B cell (primary cell): ENCODE measurements at places on chromosomes 5 and 9. TPM values are rescaled to one million over a fixed set of nuclear protein-coding genes. Genes with fewer than 3 reads are reported as not detected.
A peak's percentile ranks its signal among the peaks of the same experiment; 100 is the strongest.

GRCh38 chr9:136333486-136333885, 6.1 kb downstream of the GPSM1 start:
- H3K4me1 ChIP-seq, result peaks cover 6% of the 10 kb centered on the region
- H3K4me3 ChIP-seq, result no peak overlapping the region
- H3K27ac ChIP-seq, result no peak overlapping the region
- H3K27me3 ChIP-seq, result no peaks in the 10 kb centered on the region
- H3K36me3 ChIP-seq, result no peaks in the 10 kb centered on the region
- no peak for DNase-seq

DNA sequence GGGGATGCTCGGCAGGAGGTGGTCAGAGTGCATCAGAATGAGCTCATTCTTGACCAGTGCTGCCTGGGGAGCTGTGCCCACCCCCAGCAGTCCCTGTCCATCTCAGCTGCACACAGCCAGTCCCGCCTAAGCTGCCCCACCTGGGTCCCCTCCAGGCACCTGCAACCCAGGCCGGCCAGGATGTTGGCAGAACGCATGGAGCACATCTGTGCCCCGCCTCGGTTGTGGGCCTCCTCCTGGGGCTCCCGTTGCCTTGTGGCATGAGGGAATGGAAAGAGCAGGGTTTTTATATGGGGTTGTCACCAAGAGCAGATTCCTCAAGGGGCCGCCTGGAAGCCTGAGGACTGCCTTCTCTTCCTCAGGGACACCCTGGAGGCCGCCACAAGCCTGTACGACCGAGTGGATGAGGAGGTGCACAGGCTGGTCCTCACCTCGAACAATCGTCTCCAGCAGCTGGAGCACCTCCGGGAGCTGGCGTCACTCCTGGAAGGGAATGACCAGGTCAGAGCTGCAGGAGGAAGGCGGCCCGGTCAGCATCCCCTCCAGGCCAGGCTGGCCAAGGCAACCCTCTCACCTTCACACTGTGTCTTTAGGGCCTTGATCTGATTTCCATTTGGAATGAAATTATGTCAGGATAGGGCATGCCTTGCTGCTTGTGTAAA, 34.8 kb upstream of the LRRC14B start:
- H3K27me3 ChIP-seq, result no peaks in the 10 kb centered on the region
- DNase-seq, result no peak
- no peak overlapping the region for H3K27ac ChIP-seq
- H3K4me1 ChIP-seq, result no peaks in the 10 kb centered on the region
- H3K4me3 ChIP-seq, result no peak overlapping the region

DNA sequence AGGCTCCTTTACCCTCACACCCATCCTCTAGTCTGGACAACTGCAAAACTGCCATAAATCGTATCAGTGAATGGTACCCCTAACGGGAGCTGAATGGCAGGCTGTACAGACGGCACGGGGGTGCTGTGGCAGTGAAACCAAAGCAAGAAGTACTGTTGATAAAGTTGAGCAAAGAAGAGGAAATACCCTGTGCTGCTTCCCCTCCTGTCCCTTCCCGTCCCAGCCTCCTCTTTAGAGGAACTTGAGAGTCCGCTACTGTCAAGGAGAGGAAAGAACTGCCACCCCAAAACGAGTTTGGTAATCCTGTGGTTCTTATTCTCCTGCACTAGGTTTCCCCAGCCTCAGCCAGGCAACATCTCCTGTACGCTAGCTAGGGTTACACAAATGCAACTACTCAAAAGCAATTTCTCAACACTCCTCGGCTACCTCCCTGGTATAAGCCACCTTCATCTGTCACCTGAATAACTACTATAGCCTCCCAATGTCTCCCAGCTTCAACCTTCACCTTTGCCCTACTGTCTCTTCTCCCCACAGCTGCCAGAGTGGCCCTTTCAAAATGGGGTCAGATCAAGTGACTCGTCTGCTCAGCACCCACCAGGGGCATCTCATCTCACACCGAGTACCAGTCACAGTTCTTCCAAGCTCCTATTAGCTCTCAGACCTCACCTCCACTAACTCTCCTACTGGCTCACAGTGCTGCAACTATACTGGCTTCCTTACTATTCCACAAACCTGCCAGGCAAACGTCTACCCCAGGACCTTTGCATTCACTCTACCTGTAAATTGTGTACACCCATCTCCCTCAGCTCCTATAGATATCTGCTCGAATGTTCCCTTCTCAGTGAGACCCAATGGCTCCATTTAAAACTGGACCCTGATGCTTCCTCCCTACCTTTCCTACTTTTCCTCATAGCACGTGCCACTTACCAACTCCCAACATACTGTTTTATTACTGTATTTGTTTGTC, 4.1 kb downstream of the GLRX start:
- DNase-seq, result peak; percentile 78
- H3K4me1 ChIP-seq, result peaks cover 59% of the 10 kb centered on the region
- H3K36me3 ChIP-seq, result peaks cover 37% of the 10 kb centered on the region
- H3K27ac ChIP-seq, result peak overlapping the region; percentile 90

GRCh38 chr9:136621019-136621733, 41.5 kb upstream of the EGFL7 start:
- peaks cover 46% of the 10 kb centered on the region for H3K4me1 ChIP-seq
- DNase-seq, result no peak
- no peak overlapping the region for H3K4me3 ChIP-seq
- H3K27me3 ChIP-seq, result no peaks in the 10 kb centered on the region
- no peak overlapping the region for H3K27ac ChIP-seq
- H3K36me3 ChIP-seq, result no peaks in the 10 kb centered on the region

- H3K4me1 ChIP-seq, result no peaks in the 10 kb centered on the region
- no peak overlapping the region for H3K27ac ChIP-seq
- H3K27me3 ChIP-seq, result no peaks in the 10 kb centered on the region
These were observed 208.0 kb downstream of the NR3C1 start for GRCh38 chr5:143195491-143195890.

DNA sequence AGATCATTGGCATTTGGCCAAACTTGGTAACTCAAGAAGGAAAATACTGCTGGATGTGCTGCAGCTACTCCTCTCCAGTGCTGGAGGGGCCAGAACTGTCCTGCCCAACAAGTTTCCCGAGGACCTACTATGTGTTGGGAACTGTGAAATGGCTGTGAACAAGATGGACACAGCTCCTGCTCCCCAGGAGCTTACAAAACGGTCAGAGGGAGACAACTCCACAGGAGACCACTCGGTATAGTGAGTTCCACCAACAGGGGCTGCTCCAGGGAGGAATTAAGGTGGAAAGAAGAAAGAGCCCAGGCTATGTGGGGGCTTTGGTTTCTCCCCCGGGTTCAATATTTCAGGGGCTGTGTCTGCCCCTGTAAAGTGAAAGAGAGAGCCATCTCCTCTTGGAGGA, 78.8 kb downstream of the GNA14 start:
- no peak for DNase-seq
- H3K27me3 ChIP-seq, result no peaks in the 10 kb centered on the region
- no peak overlapping the region for H3K27ac ChIP-seq

GRCh38 chr5:176446884-176447590, 1.1 kb upstream of the FAF2 start:
- no peaks in the 10 kb centered on the region for H3K36me3 ChIP-seq
- peak overlapping the region; percentile 72 for H3K27ac ChIP-seq
- DNase-seq, result no peak
- no peaks in the 10 kb centered on the region for H3K27me3 ChIP-seq

GRCh38 chr9:127064335-127064734, 58.1 kb downstream of the ANGPTL2 start:
- no peak overlapping the region for H3K4me3 ChIP-seq
- no peak overlapping the region for H3K27ac ChIP-seq
- DNase-seq, result no peak
- H3K27me3 ChIP-seq, result no peaks in the 10 kb centered on the region

DNA sequence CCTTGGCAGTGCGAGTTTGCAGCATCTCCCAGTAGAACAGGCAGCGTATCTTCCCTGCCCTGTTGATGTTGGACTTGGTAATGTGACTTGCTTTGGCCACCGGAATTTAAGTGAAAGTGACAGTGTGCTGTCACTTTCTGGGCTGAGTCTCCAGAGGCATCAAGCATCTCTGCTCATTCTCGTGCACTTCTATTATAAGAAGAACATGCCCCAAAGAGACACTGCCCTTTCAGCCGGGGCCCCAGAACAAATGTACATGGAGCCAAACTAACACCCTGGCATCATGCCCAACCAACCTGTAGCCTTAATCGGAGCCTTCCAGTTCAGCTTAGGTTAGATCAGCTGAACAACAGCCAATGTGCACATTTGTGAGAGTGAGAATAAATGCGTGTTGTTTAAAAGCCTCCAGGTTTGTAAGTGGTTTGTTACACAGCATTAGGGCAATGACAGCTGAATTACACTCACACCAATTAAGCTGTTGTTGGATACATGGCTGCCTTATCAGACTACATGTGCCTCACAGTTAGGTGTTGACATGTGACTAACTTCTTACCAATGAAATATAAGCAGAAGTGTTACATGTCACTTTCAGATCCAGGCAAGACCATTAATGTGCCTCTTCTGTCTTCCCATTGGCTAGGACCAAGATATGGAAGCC, 22.1 kb upstream of the FRMD3 start:
- no peaks in the 10 kb centered on the region for H3K4me1 ChIP-seq
- no peak for DNase-seq
- no peak overlapping the region for H3K4me3 ChIP-seq
- no peaks in the 10 kb centered on the region for H3K36me3 ChIP-seq

- H3K27me3 ChIP-seq, result no peaks in the 10 kb centered on the region
- no peak overlapping the region for H3K4me3 ChIP-seq
- H3K36me3 ChIP-seq, result no peaks in the 10 kb centered on the region
- H3K4me1 ChIP-seq, result peaks cover 5% of the 10 kb centered on the region
- no peak for DNase-seq
- no peak overlapping the region for H3K27ac ChIP-seq
These were observed 308.5 kb downstream of the MAT2B start for GRCh38 chr5:163813900-163814299.

- no peak for DNase-seq
- H3K27ac ChIP-seq, result no peak overlapping the region
- no peaks in the 10 kb centered on the region for H3K27me3 ChIP-seq
- peaks cover 19% of the 10 kb centered on the region for H3K4me1 ChIP-seq
These were observed 2.4 kb downstream of the TLE4 start for GRCh38 chr9:79574136-79574535.

DNA sequence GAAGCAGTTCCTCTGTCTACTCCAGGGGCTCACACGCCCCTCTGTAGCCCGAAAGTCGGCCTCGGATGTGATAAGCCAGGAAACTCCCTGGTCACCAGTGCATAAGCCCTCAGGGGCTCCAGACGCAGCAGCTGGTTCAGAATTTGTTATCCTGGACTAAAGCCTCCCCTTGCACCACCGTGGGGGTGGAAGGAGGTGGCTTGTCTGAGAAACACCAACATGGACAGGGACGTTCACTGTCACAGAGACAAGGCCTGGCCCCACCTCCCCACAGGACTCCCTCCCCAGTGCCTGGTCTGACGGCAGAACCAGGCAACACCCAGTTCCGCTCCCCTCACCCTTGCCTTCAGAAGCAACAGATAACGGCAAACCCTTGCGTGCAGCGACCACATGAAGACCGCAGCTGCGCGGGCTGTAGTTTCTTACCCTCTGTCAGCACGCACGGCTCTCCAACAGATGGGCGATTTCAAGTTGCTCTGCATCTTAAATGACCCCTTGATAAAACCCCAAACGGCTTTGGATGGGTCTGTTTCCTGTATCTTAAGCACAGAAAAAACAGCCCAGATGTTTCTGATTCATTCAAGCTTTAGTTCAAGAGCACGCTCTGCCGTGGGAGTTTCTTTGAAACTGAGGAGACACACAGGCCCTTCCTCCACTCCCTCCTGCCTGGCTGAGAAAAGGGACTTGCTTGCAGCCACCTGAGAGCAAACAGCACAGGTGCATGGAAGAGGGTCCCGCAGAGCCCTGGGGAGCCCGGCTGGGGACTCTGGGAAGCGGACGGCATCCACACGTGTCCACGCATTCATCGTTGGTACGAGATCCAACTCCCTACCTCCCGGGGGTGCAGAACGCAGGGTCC, 44.7 kb upstream of the NKD2 start:
- peak; percentile 27 for DNase-seq
- H3K27me3 ChIP-seq, result no peaks in the 10 kb centered on the region

DNA sequence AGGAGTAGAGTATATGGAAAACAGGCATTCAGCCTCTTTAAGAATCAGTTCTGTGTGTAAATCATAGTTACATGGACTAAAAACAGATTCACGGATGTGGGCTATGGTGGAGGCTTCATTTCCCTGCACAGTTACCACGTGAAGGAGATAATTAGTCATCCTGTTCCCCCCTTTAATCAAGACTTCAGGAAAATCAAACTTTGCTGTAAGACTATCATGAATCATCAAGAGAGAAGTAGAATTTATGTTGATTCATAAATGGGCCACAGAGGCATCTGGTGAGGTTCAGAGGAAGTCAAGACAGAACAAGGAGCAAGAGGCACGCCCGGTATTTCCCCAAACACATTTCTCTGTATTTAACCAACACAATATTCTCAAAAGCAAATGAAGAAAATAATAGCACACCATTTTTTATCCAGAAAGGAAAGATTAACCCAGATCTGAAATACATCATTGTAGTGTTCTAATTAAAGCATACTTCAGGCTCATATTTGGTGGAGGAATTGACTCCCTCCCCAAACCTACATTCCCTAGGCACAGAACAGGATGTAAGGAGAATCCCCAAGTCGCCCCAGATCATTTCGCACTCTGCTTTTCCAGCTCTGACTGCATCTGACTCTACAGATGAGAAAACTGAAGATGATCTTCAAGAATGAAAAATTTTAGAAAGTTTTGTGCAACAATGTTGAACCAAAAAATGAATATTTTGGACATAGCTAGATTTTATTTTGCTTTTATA, 175.8 kb upstream of the GAS1 start:
- H3K4me3 ChIP-seq, result no peak overlapping the region
- no peak overlapping the region for H3K27ac ChIP-seq
- DNase-seq, result no peak
- no peaks in the 10 kb centered on the region for H3K27me3 ChIP-seq

- H3K27me3 ChIP-seq, result no peaks in the 10 kb centered on the region
- DNase-seq, result no peak
- no peaks in the 10 kb centered on the region for H3K4me1 ChIP-seq
- H3K27ac ChIP-seq, result no peak overlapping the region
- no peak overlapping the region for H3K4me3 ChIP-seq
- no peaks in the 10 kb centered on the region for H3K36me3 ChIP-seq
These were observed 233.6 kb upstream of the EDIL3 start for GRCh38 chr5:84618262-84618661.

DNA sequence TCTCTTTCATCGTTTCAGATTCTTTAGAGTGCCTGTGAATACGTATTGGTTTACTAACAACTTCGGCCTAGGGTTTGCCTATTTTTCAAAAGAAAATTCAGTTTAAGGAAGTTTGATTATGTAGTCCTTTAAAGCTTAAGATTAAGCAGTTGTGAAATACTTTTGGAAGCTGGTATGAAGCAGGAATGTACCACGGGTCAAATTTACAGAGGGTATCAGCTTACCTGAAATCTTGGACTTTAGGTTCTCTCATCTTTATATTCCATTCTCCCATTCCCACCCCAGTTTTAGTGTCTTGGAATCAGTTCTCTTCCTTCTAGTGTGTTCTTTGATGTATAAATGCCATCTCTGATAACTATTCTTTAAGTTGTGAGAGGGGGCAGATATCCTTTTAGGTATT, 53.2 kb downstream of the IQGAP2 start:
- no peaks in the 10 kb centered on the region for H3K36me3 ChIP-seq
- H3K4me3 ChIP-seq, result no peak overlapping the region
- peaks cover 1% of the 10 kb centered on the region for H3K4me1 ChIP-seq
- H3K27ac ChIP-seq, result no peak overlapping the region
- no peaks in the 10 kb centered on the region for H3K27me3 ChIP-seq

Gene MYOZ3
- 0.04 TPM in 1 of 2 replicates, not detected in the other for polyA plus RNA-seq

Gene ADAMTS12
- polyA plus RNA-seq, result not detected in 2 replicates

Gene OR1J1
- not detected in 2 replicates for polyA plus RNA-seq

Gene TGFBI
- polyA plus RNA-seq, result 2.0 and 4.5 TPM in 2 replicates

Gene PDZD2
- polyA plus RNA-seq, result not detected in 2 replicates

Gene PCDHGB6
- polyA plus RNA-seq, result 0.22 and 0.33 TPM in 2 replicates

Gene RIOK2
- 3.4 and 3.5 TPM in 2 replicates for polyA plus RNA-seq

Gene GABRA6
- polyA plus RNA-seq, result not detected in 2 replicates

Gene PCDHB5
- polyA plus RNA-seq, result 0.06 TPM in 1 of 2 replicates, not detected in the other

Gene PRLR
- polyA plus RNA-seq, result not detected in 2 replicates

Gene ISL1
- not detected in 2 replicates for polyA plus RNA-seq

Gene GAPT
- 45.6 and 69.0 TPM in 2 replicates for polyA plus RNA-seq
